NCI-H2171 (cell line): ENCODE measurements at places on chromosomes 1 and 21.

DNA sequence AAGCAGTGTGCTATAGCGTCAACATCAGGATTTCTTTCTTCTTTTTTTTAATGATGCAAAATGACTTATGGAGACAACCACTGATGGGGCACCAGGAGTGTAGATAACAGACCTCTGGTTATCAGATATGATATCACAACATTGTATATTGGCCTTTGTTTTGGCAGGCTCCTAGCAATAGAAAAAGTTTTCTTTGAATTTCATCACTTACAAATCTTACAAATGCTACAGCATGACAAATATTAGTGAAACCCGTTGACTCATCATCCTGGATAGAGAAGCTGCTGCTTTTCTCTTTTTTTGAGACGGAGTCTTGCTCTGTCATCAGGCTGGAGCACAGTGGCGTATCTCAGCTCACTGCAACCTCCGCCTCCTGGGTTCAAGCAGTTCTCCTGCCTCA lies 92.9 kb downstream of the LTN1 start:
- no peak for DNase-seq

DNA sequence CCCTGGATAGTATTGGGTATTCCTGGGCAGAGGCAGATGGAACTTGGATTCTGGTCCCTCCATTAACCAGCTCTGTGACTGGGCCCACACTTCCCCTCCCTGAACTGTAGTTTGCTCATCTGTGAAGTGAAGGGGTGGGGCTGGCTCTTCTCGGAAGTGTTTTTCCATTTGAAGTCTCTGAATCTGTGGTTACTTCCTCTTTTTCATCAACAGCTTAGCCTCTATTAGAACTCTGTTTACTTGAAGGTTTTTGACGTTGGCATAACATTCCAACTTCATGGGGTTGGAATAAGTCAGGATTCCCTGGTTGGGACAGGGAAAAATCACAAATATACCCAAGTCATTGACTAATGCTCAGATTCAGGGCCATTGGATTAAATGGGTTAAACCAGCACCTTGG lies 3.6 kb downstream of the KIAA0040 start:
- no peak for DNase-seq

DNA sequence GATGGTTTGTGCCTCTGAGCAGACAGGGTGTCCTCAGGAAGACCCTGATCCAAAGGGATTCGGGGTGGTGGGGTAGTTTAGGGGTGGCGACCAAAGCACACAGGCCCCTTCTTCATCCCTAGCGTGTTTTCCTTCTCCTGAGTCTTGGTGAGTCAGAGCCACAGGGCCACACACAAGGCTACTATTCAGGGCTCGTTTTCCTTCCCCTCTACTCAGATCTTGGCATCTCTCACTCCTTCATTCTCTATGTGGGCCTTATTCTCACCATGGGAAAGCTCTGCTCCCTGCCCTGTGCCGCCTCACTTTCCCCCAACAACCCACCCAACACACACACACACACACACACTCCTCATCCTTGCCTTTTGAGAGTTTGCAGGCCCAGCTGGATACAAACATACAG lies 43.6 kb upstream of the WNT2B start:
- DNase-seq = no peak

DNA sequence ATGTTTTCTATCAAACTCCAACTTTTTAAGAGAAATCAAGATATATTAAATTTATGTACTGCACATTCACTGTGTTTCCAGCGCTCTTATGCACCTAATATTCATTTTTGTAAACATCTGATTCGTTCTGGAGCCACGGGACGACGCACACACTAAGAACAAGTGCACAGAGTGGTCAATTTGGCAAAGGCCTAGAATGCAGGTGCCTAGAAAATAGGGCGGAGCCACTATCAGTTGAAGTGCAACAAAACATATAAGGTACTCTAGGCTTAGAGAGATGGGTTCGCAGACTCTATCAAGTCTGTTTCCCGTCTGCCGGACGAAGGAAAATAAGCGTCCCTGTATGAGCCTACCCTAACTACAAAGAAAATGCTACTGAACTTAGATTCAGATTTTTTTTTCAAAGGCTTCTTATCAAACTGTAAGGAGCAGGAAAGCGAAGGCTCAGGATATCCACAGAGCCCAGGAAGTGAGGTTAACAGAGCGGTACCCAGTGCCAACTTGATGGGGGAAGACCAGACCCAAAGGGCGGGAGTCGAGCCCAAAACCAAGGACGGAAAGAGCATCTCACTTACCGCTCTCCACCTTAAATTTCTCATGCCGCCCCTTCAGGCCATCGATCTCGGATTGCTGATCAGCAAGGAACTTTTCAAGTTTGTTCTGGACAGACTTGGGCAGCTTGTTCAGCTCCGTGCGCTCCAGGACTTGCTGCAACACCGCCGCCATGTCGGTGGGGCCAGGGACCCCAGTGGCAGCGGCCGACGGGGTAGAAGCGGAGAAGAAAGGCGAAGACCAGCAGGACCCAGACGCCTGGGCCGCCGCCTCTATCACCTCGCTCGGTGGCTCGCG lies 526 bp downstream of the TPR start:
- DNase-seq = peak; percentile 18

DNA sequence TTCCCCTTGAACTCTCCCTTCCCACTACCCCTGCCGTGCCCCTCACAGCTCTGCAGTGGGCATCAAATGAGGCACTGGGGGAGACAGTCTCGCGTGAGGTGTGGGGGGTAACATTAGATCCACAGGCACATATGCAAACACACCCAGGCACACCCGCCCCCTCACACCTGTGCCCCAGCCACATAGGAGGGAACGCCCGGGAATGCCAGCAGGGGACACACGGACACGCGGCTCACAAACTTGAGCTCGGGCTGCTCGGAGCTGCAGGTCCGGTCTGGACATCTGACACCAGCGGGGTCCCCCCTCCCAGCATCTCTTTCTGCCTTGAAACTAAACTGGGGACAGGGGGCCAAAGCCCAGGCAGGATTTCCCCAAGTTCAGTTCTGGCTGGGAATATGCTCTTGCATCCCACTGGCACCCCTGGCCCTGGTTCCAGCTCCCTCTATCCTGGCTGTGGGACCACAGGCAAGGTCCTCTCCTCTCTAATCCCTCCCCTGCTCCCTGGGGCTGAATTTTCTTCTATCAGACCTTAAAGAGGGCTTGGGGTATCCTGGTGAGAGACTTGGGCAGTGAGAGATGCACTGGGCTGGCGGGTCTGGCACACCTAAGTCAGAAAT lies 30.6 kb downstream of the CDCP2 start:
- no peak for DNase-seq

DNA sequence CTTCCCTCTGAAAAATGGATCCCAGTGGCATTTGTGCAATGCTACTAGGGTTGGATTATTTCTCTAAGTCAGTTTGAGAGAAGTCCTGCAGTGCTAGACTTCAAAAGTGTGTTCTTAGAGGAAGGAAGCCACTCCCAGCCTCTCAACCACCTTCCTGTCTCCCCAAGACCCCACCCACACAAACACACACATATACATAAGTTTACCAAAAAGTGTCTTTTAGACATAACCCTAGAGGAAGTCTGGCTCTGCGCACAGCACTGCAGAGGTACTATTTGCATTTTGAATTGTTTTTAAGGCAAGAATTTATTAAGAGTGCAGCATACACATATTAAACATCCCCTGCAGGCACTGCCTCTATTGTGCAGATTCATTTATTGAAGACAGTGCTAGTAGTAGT lies 127.3 kb downstream of the HHIPL2 start:
- DNase-seq = no peak

DNA sequence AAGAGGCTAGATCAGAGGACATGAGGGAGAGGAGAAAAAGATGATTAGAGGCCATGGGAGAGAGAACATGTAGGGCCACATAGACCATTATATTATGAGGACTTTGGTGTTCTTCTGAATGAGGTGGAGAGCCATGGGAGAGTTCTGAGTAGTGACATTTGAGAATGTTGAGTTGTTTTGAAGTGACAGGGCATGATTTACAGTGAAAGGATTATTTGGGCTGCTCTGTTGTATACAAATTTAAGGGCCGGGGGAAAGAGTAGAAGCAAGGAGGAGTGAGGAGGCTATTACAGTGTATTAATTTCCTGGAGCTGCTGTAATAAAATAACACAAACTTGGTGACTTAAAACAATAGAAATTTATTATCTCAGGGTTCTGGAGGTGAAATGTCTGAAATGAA lies 102.5 kb upstream of the RGS4 start:
- no peak for DNase-seq

GRCh38 chr1:55580845-55581332 lies 365.7 kb upstream of the USP24 start:
- DNase-seq = no peak

- peak; percentile 13 for DNase-seq
Observed at GRCh38 chr1:24745711-24746413, 615 bp downstream of the CLIC4 start.

- DNase-seq = no peak
Observed at GRCh38 chr1:88217386-88217785, 466.7 kb upstream of the PKN2 start.

DNA sequence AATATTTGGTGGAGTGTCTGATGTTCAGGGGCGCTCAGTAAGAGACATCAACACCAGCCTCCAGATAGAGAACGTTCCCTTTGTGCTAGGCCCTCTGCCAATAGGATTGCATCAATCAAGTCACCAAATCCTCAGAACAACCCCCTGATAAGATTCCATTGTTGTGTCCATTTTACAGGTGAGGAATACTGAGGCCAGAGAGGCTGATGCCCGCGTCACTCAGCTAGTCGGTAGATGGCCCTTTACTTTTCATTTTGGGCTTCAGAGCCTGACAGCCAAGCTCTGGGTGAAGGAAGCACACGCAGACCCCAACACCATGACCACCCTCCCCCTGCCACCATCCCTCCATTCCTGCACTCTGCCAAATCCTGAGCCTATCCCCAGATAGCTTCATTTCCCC lies 406.2 kb downstream of the PTPRU start:
- DNase-seq = no peak

DNA sequence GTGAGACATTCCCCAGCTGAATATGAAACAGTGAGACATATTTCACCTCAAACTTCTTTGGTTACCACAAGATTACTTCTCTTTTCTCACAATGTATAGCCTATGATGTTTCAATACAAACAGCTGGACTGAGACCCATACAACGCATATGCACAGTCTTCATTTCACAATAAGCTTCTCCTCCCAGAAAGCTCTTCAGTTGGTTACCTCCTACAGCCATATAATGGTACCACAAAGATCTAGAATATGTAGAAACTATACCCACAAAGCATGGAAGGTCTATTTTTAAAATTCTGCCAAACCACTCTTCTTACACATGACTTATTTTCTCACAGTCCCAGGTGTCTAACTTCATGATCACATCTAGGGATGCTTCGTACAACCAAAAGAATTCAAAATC lies 70.8 kb downstream of the JAK1 start:
- DNase-seq = no peak

DNA sequence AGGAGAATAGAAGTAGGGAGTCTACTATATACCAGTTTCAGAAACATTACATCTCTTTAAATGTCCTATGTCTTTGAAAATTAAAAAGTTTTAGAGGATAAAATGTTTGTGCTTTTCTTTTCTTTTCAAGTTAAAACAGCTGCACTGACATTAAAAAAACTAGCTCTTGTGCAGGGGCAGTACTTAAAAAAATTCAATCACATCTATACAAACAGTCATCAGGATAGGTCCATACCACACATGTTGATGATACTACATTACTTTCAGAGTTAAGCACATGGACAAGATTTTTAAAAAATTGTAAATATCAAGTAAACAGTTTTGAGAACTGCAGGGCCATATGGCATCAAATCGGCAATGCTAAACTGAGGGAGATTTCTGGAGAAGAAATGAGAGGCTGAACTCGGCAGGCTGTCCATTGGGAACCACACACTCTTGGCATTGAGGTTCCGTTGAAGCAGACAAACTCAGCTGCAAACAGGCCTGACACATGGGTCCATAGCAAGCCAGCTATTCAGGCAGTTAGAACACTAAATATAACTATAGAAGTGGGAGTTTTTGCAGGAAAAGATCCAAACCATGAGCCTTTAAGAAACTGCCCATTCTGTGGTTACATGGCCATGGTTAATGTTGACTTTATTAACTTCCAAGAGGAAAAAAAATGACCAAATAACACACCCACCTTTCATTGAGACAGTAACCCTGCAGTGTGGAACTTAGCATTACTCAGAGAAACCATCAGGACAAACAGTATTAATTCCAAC lies 84.5 kb upstream of the BCL10 start:
- no peak for DNase-seq

- DNase-seq = no peak
Observed at GRCh38 chr1:24089743-24090555, 22.0 kb downstream of the MYOM3 start.

DNA sequence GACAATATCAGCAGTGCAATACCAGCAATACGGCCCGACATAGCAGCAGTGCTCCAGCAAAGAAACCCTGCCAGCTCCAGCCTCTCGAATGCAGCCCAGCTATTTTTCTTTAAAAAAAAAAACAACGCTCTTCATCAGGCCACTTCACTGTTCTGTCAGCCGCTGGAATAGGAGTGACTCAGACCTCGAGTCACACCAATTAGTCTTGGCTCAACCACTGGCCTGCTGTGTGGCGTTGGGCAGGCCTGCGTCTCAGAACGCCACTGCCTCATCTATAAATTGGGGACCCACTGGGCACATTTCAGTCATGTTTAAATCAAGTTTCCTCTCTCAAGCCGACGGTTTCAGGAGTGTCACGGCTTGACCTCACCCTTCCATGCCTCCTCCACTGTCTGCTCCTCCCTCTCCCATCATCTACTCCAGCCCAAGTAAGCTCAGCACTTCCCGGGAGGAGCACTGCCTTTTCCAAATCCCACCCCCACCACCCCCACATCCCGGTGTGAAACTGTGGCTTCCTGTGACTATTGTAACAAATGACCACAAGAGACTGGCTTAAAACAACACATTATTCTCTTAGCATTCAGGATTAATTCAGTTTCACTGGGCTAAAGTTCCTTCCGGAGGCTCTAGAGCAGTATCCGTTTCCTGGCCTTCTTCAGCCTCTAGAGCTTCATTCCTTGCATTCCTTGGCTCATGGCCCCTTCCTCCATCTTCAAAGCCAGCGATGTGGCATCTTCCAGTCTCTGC lies 71.9 kb upstream of the EFHD2 start:
- DNase-seq = no peak

DNA sequence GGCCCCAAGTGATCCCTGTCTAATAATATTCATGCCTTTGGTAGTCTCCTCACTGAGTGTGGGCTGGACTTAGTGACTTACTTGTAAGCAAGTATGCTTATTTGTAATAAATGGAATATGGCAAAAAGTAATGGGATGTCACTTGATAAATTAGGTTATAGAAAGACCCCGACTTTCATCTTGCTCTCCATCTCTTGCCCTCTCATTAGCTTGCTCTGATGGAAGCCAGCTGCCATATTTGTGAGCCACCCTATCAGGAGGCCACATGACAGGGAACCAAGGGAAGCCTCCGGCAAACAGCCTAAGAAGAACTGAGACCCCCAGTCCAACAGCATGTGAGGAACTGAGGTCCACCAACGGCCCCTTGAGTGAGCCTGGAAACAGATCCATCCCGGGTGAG lies 107.0 kb downstream of the DAB1 start:
- DNase-seq = no peak

GRCh38 chr1:11053758-11054137 lies 6.1 kb downstream of the SRM start:
- no peak for DNase-seq
